ENCODE measurements at places on chromosomes 7 and 10. TPM values are rescaled to one million over a fixed set of nuclear protein-coding genes. Genes with fewer than 3 reads are reported as not detected.

GRCh38 chr10:110044681-110045080 lies 36.9 kb downstream of the ADD3 start:
- DNase-seq = no peak

GRCh38 chr7:118005026-118005425 lies 131.8 kb upstream of the CTTNBP2 start:
- DNase-seq = no peak

- peak; percentile 62 for DNase-seq
Observed at GRCh38 chr10:119252051-119252465, 44.7 kb downstream of the GRK5 start.

GRCh38 chr10:80485946-80486764 lies 32.0 kb downstream of the TSPAN14 start:
- DNase-seq = no peak

GRCh38 chr7:155620497-155620896 lies 24.0 kb upstream of the RBM33 start:
- DNase-seq = no peak

DNA sequence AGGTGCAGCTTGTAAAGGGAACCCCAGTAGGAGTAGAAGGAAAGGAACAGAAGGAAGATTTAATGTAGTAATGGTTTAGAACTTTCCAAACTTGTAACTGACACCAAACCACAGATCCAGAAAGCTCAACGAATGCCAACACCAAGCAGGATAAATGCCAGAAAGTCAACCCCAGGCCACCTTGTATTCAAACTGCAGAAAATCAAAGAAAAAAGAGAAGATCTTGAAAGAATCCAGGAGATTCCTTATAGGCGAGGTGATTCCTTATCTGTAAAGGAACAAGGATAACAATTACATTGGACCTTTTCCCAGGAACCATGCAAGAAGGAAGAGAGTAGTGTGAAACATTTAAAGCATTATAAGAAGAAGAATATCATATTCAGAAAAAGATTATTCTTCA lies 93.6 kb downstream of the NKX6-2 start:
- DNase-seq = no peak

- DNase-seq = no peak
Observed at GRCh38 chr7:159023206-159023605, 121.5 kb downstream of the VIPR2 start.

- no peak for DNase-seq
Observed at GRCh38 chr7:1404898-1405548, 54.2 kb downstream of the MICALL2 start.

DNA sequence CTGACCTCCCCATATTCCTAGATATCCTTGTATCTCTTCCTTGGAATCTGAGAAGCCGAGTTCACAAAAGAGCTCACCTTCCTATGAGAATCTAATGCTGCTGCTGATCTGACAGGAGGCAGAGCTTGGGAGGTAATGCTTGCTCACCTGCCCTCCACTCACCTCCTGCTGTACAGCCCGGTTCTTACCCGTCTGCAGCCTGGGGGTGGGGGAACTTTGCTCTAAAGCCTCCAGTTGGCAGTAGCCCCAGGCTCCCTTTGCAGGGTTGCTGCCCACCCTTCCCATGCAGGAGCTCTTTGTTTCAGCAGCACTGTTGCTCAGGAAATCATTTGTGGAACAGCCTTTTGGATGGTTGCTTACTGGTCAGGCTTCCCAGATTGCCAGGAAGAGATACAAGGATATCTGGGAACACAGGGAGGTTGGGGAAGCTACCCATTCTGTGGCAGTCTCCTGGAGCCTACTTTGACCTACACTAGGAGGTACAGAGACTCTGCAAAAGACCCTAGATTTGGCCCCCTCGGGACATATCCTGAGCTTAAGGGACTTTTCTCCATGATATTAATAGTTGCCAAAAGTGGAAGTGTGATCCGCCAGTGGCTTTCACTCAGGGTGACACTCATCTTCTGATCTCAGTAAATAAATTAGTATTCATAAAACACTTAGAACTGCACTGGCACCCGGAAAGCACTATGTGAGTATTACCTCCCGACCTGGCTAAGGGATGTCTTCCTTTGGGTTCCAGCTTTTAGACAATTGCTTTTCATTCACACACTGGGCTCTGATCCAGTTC lies 363.7 kb upstream of the PODXL start:
- DNase-seq = no peak

DNA sequence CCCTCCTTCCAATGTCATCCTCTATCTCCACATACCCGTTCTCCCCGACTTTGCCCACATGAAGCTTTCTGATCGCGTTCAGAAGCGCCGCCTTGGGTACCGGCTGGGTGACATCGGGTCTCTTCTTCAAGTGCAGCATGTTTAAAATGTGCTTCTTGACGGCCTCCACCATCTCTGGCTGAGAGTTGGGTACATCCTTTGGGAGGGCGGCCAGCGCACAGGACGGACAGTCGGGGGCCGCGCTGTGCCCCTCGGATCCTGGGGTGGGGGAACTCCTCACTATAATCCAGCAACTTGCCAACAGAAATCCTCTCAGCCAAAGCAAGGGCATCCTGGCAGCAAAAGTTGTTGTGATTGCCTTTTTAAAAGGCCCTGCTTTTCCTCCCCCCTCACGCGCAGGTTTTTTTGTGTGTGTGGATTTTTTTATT lies 2.8 kb downstream of the INHBA start:
- DNase-seq = no peak

GRCh38 chr7:90473814-90474213 lies 4.4 kb downstream of the PTTG1IP2 start:
- no peak for DNase-seq

- no peak for DNase-seq
Observed at GRCh38 chr7:50723173-50723572, 59.5 kb downstream of the GRB10 start.

GRCh38 chr10:102268375-102268888 lies 23.1 kb downstream of the GBF1 start:
- no peak for DNase-seq

DNA sequence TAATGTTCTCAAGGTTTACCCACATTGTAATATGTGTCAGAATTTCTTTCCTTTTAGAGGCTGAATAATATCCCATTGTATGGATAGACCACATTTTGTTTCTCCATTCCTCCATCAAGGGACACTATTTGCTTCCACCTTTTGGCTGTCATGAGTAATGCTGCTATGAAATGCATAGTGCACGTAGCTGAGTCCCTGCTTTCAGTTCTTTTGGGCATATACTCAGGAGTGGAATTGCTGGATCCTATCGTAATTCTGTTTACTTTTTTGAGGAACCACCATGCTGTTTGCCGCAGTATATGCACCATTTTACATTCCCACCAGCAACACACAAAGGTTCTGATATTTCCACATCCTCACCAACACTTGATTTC lies 60.0 kb downstream of the PRF1 start:
- DNase-seq = no peak

DNA sequence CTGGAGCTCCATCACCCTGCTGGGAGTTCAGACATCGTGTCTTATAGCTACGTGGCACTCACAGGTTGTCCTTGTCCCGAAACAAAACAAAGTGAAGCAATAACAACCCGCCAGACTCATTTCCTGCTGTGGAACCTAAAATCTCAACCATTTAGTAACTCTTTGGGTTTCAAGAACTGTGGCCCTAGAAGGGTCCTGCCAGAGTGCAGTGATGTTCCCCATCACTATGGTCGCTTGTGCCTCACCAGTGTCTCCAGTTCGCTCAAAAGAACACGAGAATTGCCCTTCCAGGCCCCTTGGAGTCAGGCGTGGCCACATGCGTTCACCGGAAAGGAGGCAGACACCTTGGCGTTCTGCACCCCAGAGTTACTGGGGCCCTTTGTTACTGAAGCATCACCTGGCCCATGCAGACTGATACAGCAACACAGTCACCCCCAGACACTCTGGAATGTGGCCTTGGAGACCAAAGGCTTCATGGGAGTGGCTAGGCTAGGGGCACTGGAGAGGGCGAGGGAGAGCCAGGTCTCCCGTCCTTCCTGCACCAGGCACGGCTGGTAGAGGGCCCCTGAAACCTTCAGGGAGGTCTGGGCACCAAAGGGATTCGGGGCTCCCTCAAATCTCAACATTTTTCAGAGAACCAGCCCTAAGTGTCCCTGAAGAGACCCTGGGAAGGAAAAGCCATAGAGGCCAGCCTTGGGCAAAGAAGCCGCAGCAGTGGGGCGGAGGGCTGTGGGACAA lies 908 bp downstream of the CRYGN start:
- DNase-seq = no peak

- no peak for DNase-seq
Observed at GRCh38 chr7:129147731-129148130, 3.2 kb downstream of the TSPAN33 start.

GRCh38 chr10:121942749-121943416 lies 15.1 kb upstream of the ATE1 start:
- DNase-seq = no peak

DNA sequence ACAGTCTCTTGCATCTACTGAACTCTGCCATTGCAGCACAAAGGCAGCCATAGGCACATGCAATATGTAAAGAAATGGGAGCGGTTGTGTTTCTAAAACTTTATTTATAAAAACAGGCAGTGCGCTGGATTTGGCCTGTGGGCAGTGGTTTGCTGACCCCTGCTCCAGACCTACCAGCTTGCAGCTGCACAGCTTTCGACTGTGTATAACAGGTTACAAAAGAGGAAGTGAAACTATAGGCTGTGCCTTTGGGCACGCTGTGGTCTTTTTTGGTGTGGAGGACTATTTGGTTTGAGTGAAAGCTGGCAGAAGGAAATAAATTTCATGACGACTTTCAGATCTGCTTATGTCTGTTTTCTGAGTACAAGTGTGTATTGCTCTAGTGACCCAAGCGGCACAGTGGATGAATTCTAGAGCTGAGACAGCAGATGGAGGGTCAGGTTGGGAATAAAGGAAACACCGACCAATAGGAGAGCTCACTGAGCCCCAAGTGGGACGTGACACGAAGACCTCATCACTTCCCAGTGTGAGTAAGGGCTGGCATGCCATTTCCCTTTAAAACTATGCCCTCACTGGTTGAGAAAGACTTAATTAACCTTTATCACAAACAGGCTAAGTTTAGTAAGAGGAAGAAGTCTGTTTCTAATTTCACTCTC lies 152.7 kb downstream of the ANK3 start:
- DNase-seq = peak; percentile 35

DNA sequence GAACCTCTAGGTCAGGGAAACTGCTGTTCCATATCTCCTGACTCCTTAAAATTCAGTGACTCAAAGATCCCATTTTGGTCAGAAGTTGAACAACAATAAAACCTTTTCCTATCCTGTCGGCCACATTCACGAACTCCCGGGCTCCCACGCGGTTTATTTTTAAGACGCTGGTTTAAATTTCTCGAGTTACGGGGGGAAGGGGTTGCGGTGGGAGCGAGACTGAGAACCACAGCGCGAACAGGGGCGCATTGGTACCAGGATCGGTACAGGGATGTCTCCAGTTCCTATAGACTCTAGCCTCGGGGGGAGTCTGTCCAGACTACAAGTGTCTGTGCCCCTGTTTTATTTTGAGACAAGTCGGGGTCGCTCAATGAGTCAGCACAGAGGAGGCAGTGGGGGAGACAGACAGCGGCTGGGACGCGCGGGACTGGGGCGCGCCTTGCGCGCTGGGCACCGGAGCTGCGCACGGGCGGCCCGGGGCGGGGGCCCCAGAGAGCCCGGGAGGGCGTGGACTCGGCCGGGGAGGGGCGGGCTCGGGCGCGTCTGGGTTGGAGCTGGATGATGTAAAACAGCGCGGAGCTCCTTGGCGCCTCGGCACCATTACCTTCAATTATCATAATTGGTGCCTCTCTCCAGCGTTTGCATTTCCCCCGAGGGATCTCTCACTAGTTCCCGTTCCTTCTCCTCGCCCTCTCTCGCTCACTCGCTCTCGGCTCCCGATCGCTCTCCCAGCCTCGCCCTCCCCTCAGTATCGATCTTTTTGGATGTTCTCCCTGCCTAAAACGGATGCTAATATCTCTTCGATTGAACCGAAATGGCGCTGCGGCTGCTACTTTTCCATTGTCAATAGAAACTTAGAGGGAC lies 8.7 kb upstream of the BAMBI start:
- peak; percentile 67 for DNase-seq

DNA sequence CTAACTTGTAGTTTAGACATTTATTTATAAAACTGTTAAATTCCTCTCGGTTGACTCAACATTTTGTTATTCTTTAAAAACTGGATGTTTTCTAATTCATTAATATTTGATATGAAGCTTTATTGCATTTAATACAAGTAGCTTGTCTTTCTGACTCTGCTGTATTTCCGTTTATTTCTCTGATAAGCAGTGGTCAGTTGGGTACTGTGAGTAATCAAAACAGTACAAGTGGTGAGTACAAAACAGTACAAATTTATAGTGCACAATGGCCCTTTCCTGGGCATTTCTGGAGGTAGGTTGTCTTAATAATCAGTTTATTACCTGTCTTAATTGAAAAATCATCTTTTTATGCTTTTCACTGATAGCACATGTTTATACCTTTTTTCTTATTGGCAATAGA lies 182.7 kb downstream of the CCSER2 start:
- DNase-seq = no peak

GRCh38 chr7:90520484-90520883 lies 51.0 kb downstream of the PTTG1IP2 start:
- no peak for DNase-seq

GRCh38 chr7:4240520-4241303 lies 441.4 kb upstream of the FOXK1 start:
- DNase-seq = no peak

- DNase-seq = peak; percentile 49
Observed at GRCh38 chr7:105794741-105795729, 81.4 kb downstream of the ATXN7L1 start.

DNA sequence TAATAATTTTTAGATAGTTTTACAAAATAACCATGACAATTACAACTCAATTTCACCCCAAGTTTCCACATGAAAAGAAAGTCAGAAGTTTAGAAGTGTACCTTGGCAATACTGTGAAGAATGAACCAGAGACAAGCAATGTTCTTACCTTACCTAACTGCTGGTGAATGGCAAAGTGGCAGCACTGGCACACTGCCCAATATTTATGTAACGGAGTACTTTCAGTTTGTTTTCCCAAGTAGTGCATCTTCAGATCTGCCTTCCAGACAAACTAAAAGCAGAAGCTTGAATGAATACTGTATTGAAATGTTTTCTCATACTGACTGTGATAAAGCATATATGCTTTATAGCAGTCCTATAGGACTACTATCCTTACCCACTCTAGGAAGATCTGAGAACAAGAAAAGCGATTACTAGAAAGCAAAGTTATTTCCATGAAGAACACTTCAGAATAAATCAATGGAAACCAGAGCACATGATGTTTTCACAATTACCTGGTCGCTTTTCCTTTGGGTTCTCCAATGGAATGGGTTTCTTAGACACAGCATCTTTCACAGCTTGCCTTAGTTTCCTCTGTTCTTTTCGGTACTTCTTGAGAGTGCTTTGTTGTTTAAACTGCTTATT lies 1.5 kb downstream of the NOC3L start:
- no peak for DNase-seq

The VGF gene
- total RNA-seq = not detected

The CNTNAP2 gene
- 0.22 TPM for total RNA-seq

The IMMP2L gene
- total RNA-seq = 17.1 TPM

The COL17A1 gene
- total RNA-seq = 0.32 TPM

The ZNF467 gene
- 7.8 TPM for total RNA-seq

The ZNF503 gene
- total RNA-seq = 6.8 TPM

The TRPV5 gene
- not detected for total RNA-seq

The NDUFB8 gene
- total RNA-seq = 451 TPM

The ATP5F1C gene
- 777 TPM for total RNA-seq

The IQUB gene
- total RNA-seq = 0.32 TPM

The PRRT4 gene
- 1.6 TPM for total RNA-seq
